ENCODE measurements at places on chromosomes 7 and 10.

DNA sequence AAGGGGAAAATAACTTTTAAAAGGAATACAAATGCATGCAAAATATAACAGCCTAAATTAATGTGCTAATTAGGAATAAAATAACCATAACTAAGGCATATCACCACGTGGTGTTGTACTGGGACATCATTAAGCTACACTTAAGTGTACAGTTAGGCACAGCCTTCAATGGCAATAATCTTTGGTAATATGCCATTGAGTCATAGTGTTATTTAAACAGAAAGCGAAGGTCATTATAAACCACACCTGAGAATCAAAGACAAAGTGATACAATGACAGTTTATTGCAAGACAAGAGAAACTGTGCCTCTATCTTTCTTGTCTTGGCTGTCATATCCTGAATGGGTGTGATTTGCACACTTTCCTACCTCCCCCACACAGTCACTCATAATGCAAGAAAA lies 30.5 kb upstream of the AUTS2 start:
- no peak for DNase-seq

DNA sequence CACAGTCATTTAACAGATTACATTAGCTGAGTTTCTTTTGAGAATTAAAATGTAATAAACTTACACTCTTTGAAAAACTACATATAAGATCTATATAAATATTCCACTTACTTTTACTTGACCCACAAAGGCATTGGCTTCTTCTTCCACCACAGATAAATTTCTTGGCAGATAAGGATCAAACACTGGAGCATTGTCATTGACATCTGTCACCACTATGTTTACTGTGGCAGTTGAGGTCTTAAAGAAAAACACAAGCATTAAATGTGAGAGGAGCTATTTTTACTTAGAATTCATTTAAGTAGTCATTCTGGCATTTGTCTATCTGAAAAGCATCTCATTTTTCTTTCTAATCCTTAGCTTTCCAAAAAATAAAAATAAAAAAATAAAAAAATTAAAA lies 734.4 kb downstream of the PCDH15 start:
- no peak for DNase-seq

GRCh38 chr7:107404740-107405537 lies 64.9 kb upstream of the GPR22 start:
- DNase-seq: no peak

DNA sequence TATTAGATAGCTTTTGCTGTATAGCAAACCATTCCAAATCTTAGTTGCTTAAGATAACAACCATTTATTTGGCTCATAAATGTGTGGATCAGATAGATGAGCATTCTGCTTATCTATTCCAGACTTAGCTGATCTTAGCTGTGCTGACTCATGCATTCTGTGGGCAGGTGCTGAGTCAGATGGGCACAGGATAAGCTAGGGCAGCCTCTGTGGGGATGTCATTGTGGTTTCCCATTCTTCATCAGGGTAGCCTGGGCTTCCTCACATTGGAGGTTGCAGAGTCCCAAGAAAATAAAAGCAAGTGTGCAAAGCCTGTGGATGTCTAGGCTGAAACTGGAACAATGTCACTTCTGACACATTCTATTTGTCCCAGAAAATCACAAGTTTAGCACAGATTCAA lies 917.0 kb downstream of the TYW1 start:
- peak; percentile 2 for DNase-seq

DNA sequence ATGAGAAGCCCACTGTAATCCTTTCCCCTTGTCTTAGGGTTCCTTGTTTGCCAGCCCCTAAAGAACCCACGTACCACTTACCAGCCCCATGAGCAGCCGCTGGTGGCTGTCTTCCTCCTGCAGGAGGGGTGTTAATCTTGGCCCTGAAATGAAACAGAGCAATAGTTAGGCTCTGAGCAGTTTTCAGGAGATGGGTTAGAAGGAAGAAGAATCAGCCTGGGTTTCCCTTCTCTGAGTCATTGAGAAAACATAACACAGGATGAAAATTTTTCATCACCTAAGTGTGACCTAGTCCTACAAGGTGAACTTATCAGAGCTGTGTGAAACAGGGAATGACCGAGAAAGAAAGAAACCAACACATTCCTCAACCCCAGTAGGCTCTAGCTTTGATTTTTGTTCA lies 90.0 kb downstream of the GSAP start:
- DNase-seq: no peak

- DNase-seq: no peak
These were observed 41.6 kb upstream of the FHIP2A start for GRCh38 chr10:114779803-114780576.

GRCh38 chr10:43204943-43205671 lies 61.8 kb downstream of the RASGEF1A start:
- peak; percentile 40 for DNase-seq

GRCh38 chr7:110973196-110973990 lies 117.5 kb upstream of the LRRN3 start:
- DNase-seq: no peak

DNA sequence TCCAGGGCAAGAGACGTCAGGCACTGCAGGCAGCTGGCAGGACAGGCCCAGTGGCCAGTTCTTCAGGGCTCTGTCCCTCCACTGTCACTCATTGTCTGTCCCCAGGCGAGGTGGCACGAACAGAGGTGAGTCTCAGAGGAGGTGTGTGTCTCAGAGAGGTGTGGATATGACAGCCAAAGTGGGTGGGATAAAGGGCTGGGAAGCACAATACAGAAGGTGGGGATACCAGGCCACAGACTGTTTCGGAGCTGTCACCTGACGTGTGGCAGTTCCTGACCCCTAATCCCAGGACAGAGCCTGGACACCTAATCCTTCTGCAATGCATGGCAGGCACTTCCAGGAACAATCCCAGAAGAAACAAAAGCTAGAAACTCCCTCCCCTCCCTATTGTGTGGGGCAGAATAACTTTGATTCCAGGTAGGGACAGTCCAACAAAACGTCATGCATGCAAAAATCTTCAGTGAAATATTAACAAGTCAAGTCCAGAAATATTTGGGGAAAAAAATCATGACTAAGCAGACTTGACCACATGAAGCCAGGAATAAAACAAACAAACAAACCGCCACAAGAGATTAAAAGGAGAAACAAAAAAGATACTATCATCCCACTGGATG lies 11.6 kb downstream of the KLRG2 start:
- no peak for DNase-seq

All from stimulated activated CD8-positive, alpha-beta memory T cell treated with anti-CD3 and anti-CD28 coated beads, Interleukin-7, amount 100 ng/mL, for 48 hours (primary cell).